Cerebellar nuclear complex (tissue), 1 donor: ENCODE measurements at places on chromosomes 13 and 19.

DNA sequence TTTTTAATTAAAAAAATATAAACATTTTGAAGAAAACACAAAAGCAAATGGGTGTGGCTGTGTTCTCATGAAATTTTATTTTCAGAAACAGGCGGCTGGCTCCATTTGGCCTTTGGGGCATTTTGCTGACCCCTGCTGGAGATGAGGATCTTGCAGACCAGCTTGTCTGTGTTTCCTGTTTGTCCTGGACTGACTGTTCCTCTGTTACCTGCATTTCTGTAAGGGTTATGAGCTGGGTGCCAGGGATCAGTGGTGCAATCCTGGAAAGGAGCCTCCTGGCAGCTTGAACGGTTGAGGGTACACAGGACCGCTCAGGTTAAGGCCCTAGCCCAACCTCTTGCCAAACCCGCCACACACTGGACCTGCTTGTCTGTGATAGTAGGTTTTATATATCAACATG, 49.9 kb downstream of the ZNF787 start:
- DNase-seq: no peak

DNA sequence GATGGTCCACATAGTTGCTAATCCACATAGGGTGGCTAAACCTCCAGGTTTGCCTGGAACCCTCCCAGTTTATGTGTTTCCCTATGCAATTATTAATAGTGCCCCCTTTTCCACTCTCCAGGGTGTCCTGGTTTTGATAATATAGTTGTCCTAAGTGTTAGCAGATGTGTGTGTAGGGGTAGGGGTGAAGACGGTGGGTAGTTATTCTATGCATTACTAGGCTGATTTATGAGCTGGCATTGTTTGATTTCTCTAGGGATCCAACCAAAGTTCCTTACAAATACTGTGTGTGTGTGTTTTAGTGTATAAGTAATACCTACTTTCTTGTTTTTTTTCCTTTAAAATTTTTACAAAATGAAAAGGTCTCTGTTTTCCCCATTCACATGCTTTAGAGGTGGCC, 21.1 kb downstream of the GTF2F2 start:
- no peak for DNase-seq

DNA sequence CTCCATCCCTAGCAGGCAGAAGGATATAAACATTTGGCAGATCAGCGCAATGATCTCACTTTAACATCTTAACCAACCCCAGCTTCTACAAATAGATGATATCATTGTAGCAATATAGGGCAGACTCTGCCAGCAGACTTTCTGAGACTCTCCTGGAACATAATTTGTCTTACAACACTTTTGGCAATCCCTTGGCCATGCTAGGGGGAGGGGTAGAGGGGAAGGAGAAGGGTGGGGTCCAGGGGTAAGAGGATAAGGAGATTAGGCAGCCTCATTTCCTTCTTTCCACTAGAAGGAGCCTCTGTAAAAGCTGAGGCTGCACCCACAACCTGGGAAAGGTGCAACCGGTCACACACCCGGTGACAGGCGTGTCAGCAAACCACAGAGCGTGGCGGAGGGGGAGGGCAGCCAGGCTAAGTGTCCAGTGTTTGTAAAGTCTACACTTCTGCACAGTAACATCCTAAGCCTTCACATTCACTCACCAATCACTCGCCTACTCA, 8.7 kb upstream of the UBAC2 start:
- no peak for DNase-seq

DNA sequence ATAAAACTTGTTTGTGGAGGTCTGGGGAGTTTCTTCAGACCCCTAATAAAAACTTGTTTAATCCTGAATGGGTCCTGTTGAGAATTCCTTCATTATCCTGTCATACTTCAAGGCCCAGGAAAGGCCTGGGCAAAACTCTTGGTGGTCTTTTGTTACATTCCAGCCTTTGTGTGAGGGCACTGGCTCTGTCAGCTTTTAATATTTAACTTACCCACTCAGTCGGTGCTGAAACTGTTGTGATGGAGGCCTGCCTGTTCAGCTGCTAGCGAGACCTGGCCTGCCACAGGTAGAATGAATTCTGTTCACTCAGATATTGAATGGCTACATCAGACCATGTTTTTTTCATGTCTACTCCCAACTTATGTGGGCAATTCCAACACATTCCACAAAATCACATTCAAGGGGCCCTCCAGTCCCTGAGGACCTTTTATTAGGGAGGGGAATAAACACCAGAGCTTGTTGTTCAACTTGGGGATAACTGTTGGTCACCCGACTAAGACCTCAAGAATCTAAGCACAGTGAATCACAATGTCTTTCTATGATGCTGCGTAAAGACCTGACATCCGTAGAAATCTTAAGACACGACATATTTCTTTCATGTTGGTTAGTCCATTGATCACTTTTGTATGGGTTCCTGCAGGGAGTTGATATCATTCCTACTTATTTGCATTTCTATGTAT, 12.5 kb downstream of the NLRP8 start:
- DNase-seq: no peak

GRCh38 chr13:61725806-61726205, 310.2 kb upstream of the PCDH20 start:
- no peak for DNase-seq

GRCh38 chr19:33403221-33403972, 29.9 kb downstream of the CEBPG start:
- no peak for DNase-seq

- DNase-seq: no peak
Observed at GRCh38 chr13:87128036-87128435, 543.1 kb upstream of the SLITRK5 start.

GRCh38 chr13:94419925-94420305, 59.6 kb downstream of the DCT start:
- no peak for DNase-seq

GRCh38 chr19:8566855-8567254, 10.4 kb downstream of the MYO1F start:
- DNase-seq: no peak
